Urinary bladder (tissue), 4 donors: ENCODE measurements at places on chromosomes 12 and 14. TPM values are rescaled to one million over a fixed set of nuclear protein-coding genes. Genes with fewer than 3 reads are reported as not detected.

PLBD1 gene
- total RNA-seq, result 55.3 TPM

PITPNM2 gene
- 4.5 TPM for total RNA-seq

PLEKHD1 gene
- 0.11 TPM for total RNA-seq

OAS1 gene
- total RNA-seq, result 28.9 TPM

OR2AP1 gene
- total RNA-seq, result not detected

C14orf180 gene
- total RNA-seq, result 0.42 TPM

PLCZ1 gene
- total RNA-seq, result not detected
